ENCODE measurements at places on chromosomes 13 and 19. TPM values are rescaled to one million over a fixed set of nuclear protein-coding genes. Genes with fewer than 3 reads are reported as not detected.

The PLVAP gene
- total RNA-seq: 16.2 TPM

The ATP4A gene
- not detected for total RNA-seq

The IGFL1 gene
- total RNA-seq: not detected

The CEACAM7 gene
- 0.15 TPM for total RNA-seq

The CCL25 gene
- not detected for total RNA-seq

The KIR3DL1 gene
- not detected for total RNA-seq

The UPF3A gene
- total RNA-seq: 15.1 TPM

The NKPD1 gene
- 0.09 TPM for total RNA-seq

The ZNF816 gene
- 2.7 TPM for total RNA-seq

The ZSCAN18 gene
- 16.9 TPM for total RNA-seq

The ZNF441 gene
- total RNA-seq: 1.8 TPM

The SOX1 gene
- total RNA-seq: not detected

The GNG7 gene
- 5.4 TPM for total RNA-seq

The SIGLEC11 gene
- total RNA-seq: not detected

The PSG6 gene
- not detected for total RNA-seq

The PAK4 gene
- total RNA-seq: 10.6 TPM

The ZNF790 gene
- 2.5 TPM for total RNA-seq

The SIGLEC10 gene
- total RNA-seq: 0.64 TPM

The GRK1 gene
- total RNA-seq: not detected

The GPC6 gene
- 0.17 TPM for total RNA-seq

The NOTCH3 gene
- 80.8 TPM for total RNA-seq

The SLC25A23 gene
- 76.2 TPM for total RNA-seq

The SIRT2 gene
- 138 TPM for total RNA-seq

The ZNF417 gene
- total RNA-seq: 3.8 TPM

The PEAK3 gene
- total RNA-seq: 0.12 TPM

The ADGRE3 gene
- 0.27 TPM for total RNA-seq

The IFNL2 gene
- total RNA-seq: not detected

The KLF16 gene
- total RNA-seq: 3.0 TPM

The RCBTB2 gene
- 2.8 TPM for total RNA-seq

The FGF22 gene
- total RNA-seq: not detected

The PSG1 gene
- not detected for total RNA-seq

The ZNF135 gene
- 1.7 TPM for total RNA-seq

The ZNF574 gene
- total RNA-seq: 8.7 TPM

The RDH8 gene
- not detected for total RNA-seq

The LSR gene
- total RNA-seq: 3.5 TPM

The AMER2 gene
- not detected for total RNA-seq

The FGF9 gene
- 1.7 TPM for total RNA-seq

The PNMA8B gene
- total RNA-seq: 0.51 TPM

The ASF1B gene
- not detected for total RNA-seq

The SPACA4 gene
- total RNA-seq: not detected

The HIF3A gene
- total RNA-seq: 1.6 TPM

The ZNF709 gene
- total RNA-seq: 1.7 TPM

The ANKRD24 gene
- 0.36 TPM for total RNA-seq

The LRRC63 gene
- total RNA-seq: not detected

The LAMP1 gene
- 71.5 TPM for total RNA-seq

The RGCC gene
- total RNA-seq: 35.1 TPM

The EBI3 gene
- 0.54 TPM for total RNA-seq

The TYROBP gene
- total RNA-seq: 16.6 TPM

All from psoas muscle (tissue), 8 donors.